ENCODE measurements at places on chromosomes 1 and 21.

- no peak for DNase-seq
Observed at GRCh38 chr1:243471754-243472745, 216.2 kb downstream of the SDCCAG8 start.

GRCh38 chr1:200969726-200970561, 53.6 kb downstream of the KIF21B start:
- DNase-seq: no peak

DNA sequence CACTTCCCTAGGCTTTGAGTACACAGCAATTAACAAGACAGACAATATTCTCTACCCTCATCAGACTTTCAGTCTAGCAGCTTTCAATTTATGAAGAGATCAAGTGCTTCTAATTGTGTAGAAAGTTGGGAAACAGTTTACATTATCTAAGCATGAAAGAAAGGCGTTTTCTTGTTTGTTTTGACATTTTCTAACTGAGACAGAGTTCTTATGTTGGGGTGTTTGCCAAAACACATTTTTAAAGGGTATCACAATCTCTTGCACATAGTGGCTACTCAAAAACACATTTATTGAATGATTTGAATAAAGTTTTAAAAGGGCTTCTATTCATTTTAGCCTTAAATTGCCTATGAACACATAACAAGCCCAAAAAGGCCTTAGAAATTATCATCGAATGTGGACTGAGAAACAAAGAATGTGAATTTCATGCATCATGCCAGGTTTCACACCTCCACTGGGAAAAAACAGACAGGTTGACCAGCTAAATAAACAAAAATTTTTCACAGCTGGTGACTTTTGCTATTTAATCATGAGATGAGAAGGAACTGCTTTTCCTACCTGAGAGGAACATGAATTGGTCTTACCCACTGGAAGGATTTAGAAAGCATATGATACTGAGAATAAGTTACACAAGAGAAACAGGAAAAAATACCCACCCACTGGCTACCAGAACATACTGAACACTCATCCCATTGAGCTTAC, 394.5 kb upstream of the PKN2 start:
- DNase-seq: no peak

GRCh38 chr1:84166797-84167196, 22.7 kb downstream of the PRKACB start:
- no peak for DNase-seq

DNA sequence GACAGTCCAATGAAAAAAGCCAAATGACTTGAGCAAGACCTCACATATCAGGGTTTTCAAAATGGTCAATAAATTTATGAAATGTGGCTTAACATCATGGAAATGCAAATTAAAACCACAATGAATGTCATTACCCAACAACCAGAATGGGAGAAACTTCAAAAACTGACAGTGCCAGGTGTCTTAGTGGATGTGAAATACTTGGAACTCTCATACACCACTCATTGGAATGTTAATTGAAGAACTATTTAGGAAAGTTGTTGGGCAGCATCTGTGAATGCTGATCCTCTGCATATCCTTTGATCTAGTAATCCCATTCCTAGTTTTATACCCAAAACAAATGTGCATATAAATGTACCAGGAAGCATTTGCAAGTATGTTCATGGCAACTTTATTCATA, 19.2 kb upstream of the BACH1 start:
- no peak for DNase-seq

GRCh38 chr1:87563211-87563610, 234.5 kb downstream of the LMO4 start:
- DNase-seq: no peak

GRCh38 chr1:32106663-32107275, 1.1 kb upstream of the KPNA6 start:
- no peak for DNase-seq

DNA sequence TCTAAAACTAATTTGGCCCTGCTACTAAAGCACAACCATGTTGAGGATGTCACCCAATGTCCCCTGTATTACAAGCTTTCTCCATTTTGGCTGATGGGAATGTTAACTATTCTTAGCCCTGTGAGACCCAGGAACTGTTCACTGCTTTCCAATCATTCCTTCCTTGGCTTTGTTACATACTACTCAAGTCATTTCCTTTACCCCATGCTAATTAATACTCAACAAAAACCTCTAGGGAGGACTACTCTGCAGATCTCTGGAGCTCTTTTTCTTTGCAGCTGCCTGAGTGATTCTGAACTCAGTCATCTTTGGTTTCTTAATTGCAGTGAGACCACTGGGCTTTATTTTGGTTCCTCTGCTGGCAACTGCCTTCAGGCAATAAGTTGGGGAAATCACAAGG, 23.3 kb upstream of the RPE65 start:
- no peak for DNase-seq

GRCh38 chr1:168970926-168971659, 135.4 kb upstream of the ATP1B1 start:
- no peak for DNase-seq

- no peak for DNase-seq
Observed at GRCh38 chr1:87979079-87979478, 650.4 kb downstream of the LMO4 start.

- no peak for DNase-seq
Observed at GRCh38 chr1:223234170-223234514, 91.1 kb upstream of the TLR5 start.

DNA sequence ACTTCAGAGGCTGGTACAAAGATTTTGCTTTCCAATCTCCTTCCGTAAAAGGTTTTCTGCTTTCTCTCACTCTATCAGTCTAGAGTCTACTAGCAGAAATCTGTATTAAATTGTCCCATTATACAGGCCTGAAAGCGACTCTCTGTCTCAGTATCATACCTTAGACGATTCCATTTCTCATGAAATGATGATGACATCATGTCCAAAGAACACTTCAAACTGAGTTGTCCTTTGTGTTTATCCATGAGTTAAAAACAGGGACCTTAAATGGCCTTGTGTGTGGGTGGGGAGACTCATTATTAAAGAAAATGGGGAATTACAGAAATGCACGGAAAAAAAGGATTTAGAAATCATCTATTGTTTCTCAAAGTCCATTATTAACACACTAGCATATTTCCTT, 21.0 kb upstream of the SLC44A3 start:
- no peak for DNase-seq

DNA sequence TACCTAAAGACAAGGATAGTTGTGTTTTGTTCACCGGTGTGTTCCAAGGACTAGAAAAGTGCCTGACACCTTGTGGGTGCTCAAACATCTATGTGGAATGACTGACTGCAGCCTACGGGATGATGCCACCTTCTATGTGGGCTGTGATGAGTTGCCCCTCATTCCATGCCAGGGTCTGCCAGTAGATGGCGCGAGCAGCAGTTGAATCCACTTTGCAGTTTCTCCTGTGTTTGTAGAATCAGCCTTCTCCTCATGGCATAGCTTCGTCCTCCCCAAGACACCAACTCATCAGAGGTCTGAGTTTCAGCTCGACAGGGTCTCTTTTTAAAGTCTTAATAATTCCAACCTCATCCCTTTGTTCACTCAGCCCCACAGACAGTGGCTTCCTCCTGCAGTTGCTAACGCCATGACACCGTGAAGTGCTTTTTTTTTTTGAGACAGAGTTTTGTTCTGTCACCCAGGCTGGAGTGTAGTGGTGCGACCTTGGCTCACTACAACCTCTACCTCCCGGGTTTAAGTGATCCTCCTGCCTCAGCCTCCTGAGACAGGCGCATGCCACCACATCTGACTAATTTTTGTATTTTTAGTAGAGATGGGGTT, 133.7 kb downstream of the CAPN8 start:
- DNase-seq: no peak

- no peak for DNase-seq
Observed at GRCh38 chr21:46661642-46662366, 26.3 kb downstream of the PRMT2 start.

- no peak for DNase-seq
Observed at GRCh38 chr1:18384471-18384870, 96.3 kb upstream of the KLHDC7A start.

GRCh38 chr1:56630786-56631185, 14.3 kb upstream of the PRKAA2 start:
- DNase-seq: no peak

GRCh38 chr1:147892731-147893214, 9.8 kb upstream of the GJA8 start:
- DNase-seq: peak; percentile 29

Measured in memory B cell (primary cell).